Mesothelial cell of epicardium (in vitro differentiated cells): ENCODE measurements at places on chromosomes 7 and 10.

DNA sequence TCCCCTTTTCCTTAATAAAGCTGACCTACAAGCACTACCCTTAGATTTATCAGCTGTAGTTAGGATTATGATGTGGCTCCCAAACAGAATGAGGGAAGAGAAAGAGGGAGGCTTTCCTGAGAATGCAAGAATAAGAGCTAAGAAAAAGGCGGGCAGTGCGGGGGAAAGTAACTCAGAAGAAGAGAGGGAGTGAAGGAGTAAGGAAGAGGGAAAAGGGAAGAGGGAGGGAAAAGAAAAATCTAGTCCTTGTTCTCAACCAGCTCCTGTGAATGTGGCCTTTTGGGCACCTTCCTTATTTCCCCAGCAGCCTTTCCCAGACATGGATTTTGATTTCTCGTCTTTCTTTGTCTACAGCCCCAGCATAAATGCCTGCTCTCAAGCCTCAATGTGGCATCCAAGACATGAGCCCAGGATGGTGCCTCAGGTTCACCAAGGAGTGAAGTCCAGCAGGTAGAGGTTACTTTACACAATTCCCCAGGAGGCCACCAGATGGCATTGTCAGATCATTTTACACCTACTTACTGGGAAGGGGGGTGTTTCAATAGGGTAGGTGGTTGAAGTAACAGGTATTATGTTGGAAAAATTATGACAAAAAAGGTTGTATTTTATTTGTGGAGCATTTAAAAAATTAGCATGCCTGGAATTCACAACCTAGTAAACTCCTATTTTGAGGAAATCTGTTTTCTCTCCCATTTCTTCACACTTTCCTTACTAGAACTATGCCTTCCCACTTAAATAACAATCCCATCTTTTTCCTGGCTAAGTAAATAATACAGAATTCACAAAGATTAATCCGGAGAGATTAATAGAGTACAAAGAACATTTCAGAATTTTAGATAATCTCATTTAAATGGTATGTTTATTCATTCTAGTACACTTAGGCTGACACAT is 106.5 kb downstream of the HTR7 start:
- DNase-seq = no peak

DNA sequence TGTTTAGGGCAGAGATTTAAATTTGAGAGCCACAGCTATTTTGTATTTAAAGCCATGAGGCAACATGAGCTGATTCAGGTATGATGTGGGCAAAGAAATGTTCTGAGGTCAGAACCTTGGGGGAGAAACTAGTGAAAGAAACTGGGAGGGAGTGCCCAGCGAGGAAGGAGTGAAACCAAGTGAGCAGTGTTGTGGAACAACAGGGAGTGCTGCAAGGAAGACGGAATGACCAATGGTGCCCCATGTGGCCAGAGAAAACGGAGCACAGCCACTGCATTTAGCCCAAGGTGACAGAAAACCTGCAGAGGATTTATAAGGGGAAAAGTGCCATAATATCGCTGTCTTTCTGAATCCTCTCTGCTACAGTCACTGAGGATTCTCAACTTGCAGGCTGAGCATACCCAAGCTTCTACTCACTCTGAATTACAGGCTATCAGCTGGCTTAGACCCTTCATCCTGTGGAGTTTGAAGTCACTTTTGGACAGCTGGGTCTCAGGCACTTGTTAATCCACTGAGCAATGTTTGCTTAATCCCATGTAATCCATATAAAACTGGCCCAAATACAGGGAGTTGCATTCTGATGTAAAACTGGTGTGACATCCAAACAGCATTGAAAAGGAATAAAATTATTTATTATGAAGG is 777.3 kb downstream of the CCSER2 start:
- DNase-seq = no peak

- DNase-seq = no peak
Observed at GRCh38 chr10:119368991-119369869, 161.9 kb downstream of the GRK5 start.

DNA sequence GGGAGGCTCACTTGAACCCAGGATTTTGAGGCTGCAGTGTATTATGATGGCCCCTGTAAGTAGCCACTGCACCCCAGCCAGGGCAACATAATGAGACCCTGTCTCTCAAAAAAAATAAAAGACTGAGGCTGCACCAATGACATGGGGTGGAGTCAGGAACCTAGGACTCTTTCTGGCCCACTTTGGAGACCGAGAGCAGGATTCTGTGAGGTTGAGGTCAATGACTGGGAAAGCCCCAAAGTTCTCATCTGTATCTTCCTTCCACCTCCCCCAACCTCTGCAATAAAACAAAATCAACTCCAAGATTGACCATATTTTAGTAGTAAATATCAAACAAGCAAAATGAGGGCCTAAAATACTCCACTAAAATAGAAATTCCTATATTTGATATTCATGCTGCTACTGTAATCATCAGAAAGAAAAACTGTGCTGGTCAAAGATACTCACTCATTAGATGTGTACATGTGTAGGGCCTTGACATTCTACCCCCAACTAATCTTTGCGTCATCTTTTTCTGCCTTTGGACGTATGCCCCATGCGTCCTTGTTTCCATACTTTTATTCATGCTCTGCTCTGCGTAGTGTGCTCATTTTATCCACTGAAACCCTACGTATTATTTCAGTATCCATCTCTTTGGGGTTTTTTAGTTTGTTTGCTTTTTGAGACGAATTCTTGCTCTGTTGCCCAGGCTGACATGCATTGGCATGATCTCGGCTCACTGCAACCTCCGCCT is 23.8 kb downstream of the WBP1L start:
- no peak for DNase-seq

- no peak for DNase-seq
Observed at GRCh38 chr10:110859206-110859972, 12.3 kb upstream of the PDCD4 start.

GRCh38 chr7:128108129-128108528 is 76.9 kb upstream of the LRRC4 start:
- DNase-seq = no peak

GRCh38 chr7:8893775-8894174 is 460.4 kb downstream of the NXPH1 start:
- no peak for DNase-seq
